ENCODE measurements at places on chromosomes 4 and X.

DNA sequence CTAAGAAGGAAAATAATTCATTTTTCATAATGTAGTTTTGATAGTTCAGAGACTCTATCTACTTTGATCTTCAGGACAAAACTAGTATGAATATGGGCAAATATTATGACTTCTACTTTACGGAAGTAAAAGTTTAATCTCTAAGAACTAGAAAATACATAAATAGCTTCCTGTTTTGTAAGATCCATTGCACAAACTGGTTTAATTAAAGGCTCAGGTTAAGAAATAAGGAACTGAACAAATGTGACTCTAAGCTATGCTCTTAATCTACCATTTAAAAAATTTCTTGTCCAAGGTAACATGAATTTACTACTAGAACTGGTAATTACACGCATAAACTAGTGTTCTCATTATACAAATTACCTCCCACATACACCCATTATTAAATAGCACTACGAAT, 360.6 kb downstream of the INPP4B start:
- no peak for DNase-seq

GRCh38 chrX:48569958-48570357, 4.3 kb upstream of the RBM3 start:
- DNase-seq: no peak

- no peak for DNase-seq
Measured at GRCh38 chrX:13906093-13906492, 89.2 kb upstream of the GPM6B start.

GRCh38 chrX:41912923-41913322, 10.4 kb downstream of the CASK start:
- no peak for DNase-seq

GRCh38 chr4:146146918-146147317, 28.6 kb upstream of the LSM6 start:
- no peak for DNase-seq

All from stimulated activated CD8-positive, alpha-beta memory T cell treated with anti-CD3 and anti-CD28 coated beads, Interleukin-15, amount 100 ng/mL, for 24 hours (primary cell).